ENCODE measurements at places on chromosomes 12 and 14. TPM values are rescaled to one million over a fixed set of nuclear protein-coding genes. Genes with fewer than 3 reads are reported as not detected.

FLRT2 gene
- total RNA-seq: not detected

TOMM20L gene
- not detected for total RNA-seq

DENND5B gene
- 0.32 TPM for total RNA-seq

TPH2 gene
- total RNA-seq: not detected

SRSF5 gene
- total RNA-seq: 265 TPM

B4GALNT1 gene
- 1.5 TPM for total RNA-seq

SIX1 gene
- not detected for total RNA-seq

DNA sequence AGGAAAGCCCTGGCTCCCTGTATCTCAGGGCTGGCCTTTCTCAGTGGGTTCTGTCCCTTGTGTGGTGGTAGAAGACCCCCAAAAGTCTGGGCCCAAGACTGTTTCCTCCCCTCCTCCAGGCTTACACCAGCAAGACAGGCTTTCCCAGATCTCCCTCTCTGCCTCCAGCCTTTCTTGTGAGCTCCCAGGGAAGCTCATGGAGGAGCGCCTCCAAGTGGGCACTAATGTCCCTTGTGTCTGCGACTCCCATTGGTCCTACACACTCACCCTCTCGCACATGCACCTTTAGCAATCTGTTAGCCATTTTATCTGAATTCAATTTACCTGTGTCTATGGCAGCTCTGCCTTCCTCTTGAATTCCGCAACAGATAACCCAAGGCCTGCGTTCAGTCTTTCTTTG, 251.1 kb upstream of the CAND1 start:
- DNase-seq: no peak

DNA sequence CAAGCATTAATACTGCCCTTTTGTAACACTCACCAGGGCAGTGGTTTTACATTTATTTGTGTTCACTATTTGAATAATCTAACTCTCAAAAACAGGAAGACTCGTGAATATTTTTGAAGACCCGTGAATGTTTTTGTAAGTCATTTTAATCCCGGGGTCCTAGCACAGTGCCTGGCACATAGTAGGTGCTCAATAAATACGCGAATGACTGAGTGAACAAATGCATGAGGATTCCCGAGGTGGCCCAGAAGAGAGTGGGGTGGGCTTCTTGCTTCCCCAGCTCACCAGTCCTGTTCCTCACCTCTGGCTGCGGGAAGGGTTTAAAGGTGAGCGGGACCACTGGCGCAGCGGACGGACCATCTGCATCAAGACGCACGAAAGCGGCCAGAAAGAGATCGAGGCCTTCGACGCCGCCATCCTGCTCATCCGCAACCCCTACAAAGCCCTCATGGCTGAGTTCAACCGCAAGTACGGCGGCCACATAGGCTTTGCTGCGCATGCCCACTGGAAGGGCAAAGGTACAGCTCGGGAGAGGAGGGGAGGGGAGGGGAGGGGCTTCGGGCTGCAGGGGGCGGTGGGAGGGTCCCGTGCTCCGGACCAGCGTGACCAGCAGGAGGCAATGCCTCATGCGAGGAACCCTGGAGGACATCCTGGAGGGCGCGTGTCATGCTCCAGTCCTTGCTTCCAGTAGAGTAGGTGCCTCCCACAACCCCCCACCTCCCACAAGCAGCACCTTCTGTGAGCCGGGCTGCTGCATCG, 98.9 kb downstream of the CMKLR1 start:
- no peak for DNase-seq

DNA sequence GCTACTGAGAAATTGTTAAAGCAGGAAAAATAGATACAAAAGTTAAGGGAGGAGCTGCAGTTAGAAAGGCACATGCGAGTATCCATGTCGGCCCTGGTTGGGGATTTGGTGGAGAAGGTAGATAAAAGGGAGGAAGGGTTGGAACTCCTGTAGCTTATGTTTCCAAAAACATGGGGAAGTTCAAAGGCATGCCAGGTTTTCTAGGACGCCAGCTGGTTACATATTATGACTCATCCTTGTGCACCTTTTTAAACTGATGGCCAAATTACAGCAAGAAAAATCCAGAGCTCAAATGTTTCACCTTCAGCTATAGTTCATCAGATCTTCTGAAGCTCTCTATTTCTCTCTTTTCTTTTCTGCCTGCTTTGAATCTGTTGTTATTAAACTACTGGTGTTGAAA, 13.2 kb upstream of the MAP4K5 start:
- no peak for DNase-seq

- no peak for DNase-seq
Observed at GRCh38 chr12:28059668-28060067, 87.1 kb upstream of the PTHLH start.

GRCh38 chr12:66500091-66500490, 178.8 kb downstream of the GRIP1 start:
- DNase-seq: no peak

DNA sequence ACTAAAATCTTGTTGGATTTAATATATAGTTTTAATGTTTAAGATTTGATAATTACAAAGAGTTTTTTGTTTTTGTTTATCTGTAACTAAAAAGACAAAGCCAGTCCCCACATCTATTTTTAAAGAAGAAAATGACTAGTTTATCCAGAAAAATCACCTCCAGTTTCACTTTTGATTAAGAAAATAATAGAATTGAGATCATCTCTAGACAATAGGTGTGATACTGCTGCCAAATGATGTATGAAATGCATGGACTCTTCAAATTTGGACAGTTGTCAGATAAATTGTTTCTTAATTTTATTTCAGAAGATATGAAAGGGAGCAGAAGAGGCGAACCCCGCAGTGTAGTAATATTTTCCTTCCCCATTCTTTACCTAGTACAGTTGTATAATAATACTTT, 20.0 kb downstream of the PCNX4 start:
- no peak for DNase-seq

GRCh38 chr14:61479746-61480502, 158.5 kb downstream of the PRKCH start:
- DNase-seq: no peak

DNA sequence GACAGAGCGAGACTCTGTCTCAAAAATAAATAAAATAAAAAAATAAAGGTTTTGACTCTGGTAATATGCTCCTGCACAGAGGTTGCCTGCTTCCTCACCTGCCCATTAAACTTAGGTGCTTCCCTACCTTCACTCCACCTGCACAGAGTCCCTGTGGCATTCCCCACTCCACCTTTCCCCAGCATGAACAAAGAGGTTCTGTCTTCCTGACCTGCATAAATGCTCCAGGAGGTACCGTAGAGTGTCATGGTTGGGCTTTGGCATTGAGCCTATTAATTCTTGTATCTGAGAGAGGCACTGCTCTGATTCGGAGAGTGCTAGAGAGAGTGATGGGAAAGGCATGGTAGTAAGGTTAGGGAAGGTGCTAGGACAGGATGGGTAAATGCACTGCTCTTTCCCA, 6.3 kb downstream of the ARHGAP9 start:
- no peak for DNase-seq

GRCh38 chr12:27578689-27579372, 54.8 kb downstream of the PPFIBP1 start:
- no peak for DNase-seq

GRCh38 chr12:19498099-19498498, 58.8 kb downstream of the AEBP2 start:
- DNase-seq: no peak

- DNase-seq: no peak
Observed at GRCh38 chr14:94424371-94424770, 28.2 kb downstream of the SERPINA11 start.

DNA sequence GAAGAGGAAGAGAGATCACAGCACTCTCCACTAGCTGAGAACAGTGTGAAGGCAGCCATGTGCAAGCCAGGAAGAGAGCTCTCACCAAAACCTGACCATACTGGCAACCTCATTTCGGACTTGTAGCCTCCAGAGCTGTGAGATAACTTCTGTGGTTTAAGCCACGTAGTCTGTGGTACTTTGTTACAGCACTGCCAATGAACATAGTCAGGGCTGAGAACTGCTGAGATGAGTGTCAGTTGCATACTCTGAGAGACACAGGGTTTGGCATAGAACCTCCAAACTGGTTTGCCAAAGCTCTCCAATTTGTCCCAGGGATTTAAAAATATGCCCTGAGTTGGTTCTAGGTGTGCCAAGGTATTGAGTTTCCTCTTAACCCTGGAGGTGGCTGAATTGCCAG, 218.6 kb downstream of the ATP23 start:
- no peak for DNase-seq

DNA sequence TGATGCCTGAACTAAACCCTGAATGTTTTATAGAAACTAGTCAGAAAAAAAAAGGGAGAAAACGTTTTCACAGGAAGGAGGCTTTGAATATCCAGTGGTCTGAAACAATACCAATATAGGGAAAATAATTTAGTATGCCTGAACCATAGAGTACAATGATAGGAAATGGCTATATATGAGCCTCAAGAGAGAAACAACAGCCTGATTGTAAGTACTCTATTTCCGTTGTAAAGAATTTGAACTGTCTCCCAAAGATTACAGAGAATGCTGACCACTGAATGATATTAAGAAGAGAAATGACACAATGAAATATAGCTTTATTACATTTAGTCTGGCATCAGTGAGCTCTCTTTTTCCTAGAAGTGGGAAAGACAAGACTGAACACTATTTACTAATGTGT, 5.5 kb upstream of the GABARAPL1 start:
- no peak for DNase-seq

DNA sequence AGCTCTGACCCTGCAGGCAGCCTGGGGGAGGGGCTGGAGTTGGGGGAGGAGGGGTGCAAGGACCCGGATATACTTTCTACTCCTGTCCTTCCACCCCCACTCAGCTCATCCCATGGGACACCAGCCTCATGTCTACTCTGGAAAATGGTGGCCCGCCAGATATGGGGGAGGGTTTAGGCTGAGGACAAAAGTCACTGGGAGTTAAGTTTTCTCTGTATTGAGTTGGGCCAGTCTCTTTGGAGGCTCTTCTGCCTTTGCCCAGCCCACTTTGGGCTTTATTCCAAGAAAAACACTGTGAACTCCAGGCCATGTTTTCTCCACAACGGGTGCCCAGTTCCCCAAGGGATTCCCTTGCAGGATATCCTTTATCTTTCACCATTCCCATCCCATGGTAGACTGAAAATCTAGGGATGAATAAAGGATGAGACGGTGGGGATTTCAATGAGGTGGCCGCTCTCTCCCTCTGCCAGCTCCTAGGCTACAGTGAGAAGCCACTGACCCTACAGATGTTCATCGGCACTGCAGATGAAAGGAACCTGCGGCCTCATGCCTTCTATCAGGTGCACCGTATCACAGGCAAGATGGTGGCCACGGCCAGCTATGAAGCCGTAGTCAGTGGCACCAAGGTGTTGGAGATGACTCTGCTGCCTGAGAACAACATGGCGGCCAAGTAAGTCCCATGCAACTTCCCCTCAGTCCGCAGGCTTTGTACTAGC, 4.9 kb downstream of the NFATC4 start:
- no peak for DNase-seq

GRCh38 chr12:56391721-56392120, 29.1 kb upstream of the APOF start:
- DNase-seq: no peak
